ENCODE measurements at places on chromosomes 3 and 15. TPM values are rescaled to one million over a fixed set of nuclear protein-coding genes. Genes with fewer than 3 reads are reported as not detected.

Gene DUOXA2
- 0.33 TPM for total RNA-seq

Gene CTXN2
- total RNA-seq, result not detected

Gene BDH1
- total RNA-seq, result 16.4 TPM

Gene ZBTB20
- total RNA-seq, result 62.9 TPM

GRCh38 chr3:175932586-175932985 is 1073.5 kb downstream of the NAALADL2 start:
- H3K36me3 ChIP-seq, result no peaks in the 10 kb centered on the region
- no peak overlapping the region for H3K27ac ChIP-seq
- no peak for DNase-seq
- no peaks in the 10 kb centered on the region for H3K4me1 ChIP-seq

DNA sequence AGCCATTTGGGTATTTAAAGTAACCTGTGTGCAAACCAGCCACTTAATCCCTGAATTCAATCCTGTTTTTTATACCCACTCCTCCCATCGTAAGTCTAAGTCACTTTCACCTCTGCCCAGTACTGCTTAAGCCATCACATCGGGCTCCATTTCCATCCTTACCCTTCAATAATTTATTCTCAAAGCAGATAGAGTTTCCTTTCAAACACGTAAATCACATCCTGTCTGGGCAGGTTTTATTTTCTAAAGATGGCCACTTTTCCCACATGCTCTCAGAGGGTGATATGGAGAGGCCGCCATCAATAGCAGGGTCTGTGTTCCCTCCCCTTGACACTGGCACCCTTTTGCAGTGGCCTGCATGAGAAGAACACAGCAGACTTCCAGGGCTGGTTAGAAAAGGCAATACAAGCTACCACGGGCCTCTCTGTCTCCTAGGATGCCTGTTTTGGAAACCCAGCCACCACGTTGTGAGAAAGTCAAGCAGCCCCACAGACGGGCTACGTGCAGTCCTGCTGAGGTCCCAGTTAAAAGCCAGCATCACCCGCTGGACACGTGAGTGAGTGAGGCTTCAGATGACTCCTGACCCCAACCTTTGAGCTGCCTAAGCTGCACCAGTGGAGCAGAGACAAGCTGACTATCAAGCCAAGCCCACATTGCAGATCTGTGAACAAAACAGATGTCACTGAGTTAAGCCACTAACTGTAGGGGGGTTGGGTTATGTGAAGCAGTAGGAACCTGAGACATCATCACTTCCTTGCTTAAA is 241.8 kb upstream of the SLCO3A1 start:
- no peaks in the 10 kb centered on the region for H3K36me3 ChIP-seq
- H3K27ac ChIP-seq, result no peak overlapping the region
- DNase-seq, result no peak
- no peaks in the 10 kb centered on the region for H3K27me3 ChIP-seq
- H3K4me3 ChIP-seq, result no peak overlapping the region
- no peaks in the 10 kb centered on the region for H3K4me1 ChIP-seq

GRCh38 chr3:154970797-154971196 is 109.3 kb upstream of the MME start:
- no peaks in the 10 kb centered on the region for H3K36me3 ChIP-seq
- H3K4me3 ChIP-seq, result peak overlapping the region; percentile 41
- no peaks in the 10 kb centered on the region for H3K4me1 ChIP-seq
- H3K27me3 ChIP-seq, result no peaks in the 10 kb centered on the region

GRCh38 chr3:134824791-134825190 is 29.7 kb downstream of the EPHB1 start:
- DNase-seq, result no peak
- no peak overlapping the region for H3K4me3 ChIP-seq
- H3K27ac ChIP-seq, result no peak overlapping the region
- H3K27me3 ChIP-seq, result no peaks in the 10 kb centered on the region
- H3K4me1 ChIP-seq, result no peaks in the 10 kb centered on the region
- H3K36me3 ChIP-seq, result no peaks in the 10 kb centered on the region

DNA sequence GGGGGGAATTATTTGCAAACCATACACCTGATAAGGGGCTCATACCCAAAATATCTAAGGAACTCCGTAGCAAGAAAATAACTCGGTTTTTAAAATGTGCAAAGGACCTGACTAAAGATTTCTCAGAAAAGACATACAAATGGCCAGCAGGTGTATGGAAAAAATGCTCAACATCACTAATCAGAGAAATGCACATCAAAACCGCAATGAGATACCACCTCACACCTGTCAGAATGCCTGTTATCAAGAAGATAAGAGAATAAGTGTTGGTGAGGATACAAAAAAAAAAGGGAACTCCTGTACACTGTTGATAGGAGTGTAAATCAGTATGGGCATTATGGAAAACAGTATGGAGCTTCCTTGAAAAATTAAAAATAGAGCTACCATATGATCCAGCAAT is 89.4 kb downstream of the C3orf70 start:
- no peak overlapping the region for H3K27ac ChIP-seq
- no peaks in the 10 kb centered on the region for H3K27me3 ChIP-seq
- H3K4me1 ChIP-seq, result no peaks in the 10 kb centered on the region
- H3K4me3 ChIP-seq, result no peak overlapping the region

DNA sequence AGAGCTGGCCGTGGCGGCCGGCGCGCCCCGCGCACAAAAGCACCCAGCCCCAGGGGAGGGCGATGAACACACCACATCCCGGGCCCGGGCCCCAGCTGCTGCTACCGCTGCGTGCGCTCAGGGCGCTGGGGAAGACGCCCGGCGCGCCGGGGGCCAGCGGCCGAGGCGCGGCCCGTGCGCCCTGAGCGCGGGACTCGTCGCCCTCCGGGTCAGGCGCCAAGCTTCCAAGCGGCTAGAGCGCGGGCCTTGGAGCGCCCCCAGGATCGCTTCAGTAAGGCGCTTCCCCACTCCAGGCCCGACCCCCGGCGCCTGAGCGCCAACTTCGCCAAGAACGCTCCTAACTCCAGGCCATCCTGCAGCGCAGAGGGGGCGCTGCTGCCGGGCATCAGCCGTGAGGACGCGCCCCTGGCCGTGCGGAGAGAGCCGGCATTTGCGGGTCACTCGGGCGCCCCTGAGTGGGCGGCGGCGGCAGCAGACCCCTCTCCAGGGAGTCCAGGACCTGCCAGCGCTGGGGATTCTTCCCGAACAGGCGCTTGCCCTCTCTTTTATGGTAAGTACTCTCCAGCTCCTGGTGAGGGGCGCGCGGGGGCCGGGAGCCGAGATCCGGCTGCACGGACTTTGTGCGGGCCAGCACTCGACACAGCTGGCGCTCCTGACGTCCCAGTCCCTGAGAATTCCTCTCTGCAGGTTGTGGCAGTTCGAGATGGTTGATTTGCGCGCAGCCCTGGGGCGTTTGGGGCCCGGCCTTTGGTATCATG is 475 bp downstream of the SPSB4 start:
- H3K27ac ChIP-seq, result no peak overlapping the region
- no peaks in the 10 kb centered on the region for H3K27me3 ChIP-seq
- DNase-seq, result no peak
- H3K4me3 ChIP-seq, result peak overlapping the region; percentile 44
- no peaks in the 10 kb centered on the region for H3K4me1 ChIP-seq

DNA sequence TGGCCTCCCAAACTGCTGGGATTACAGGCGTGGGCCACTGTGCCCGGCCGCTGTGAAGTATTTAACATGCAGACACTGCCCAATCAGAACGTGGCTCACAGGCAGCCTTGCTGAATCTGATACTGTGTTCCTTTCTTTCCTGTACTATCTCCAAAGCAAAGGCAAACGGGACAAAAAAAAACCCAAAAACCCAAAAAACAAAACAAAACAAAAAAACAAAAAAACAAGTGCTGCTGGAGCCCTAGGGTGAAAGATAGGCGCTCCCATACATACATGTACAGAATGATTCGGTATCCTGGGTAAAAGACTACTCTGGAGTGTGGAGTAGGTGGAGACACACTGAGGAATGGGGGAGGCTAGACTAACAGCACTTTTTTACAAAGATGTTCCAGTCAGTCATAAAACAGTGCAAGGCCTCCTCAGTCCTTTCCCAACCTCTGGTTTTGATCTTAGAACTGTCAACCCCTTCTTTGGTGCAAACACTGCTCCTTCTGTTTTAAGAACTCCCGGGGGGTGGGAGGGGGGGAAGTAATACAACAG is 7.7 kb upstream of the MAP1A start:
- H3K4me1 ChIP-seq, result no peaks in the 10 kb centered on the region
- H3K27me3 ChIP-seq, result no peaks in the 10 kb centered on the region
- DNase-seq, result no peak
- H3K36me3 ChIP-seq, result no peaks in the 10 kb centered on the region
- H3K27ac ChIP-seq, result peak overlapping the region; percentile 85

GRCh38 chr3:162141272-162141791 is 644.7 kb downstream of the OTOL1 start:
- no peak overlapping the region for H3K4me3 ChIP-seq
- H3K36me3 ChIP-seq, result no peaks in the 10 kb centered on the region
- no peaks in the 10 kb centered on the region for H3K4me1 ChIP-seq
- H3K27ac ChIP-seq, result no peak overlapping the region
- no peaks in the 10 kb centered on the region for H3K27me3 ChIP-seq

DNA sequence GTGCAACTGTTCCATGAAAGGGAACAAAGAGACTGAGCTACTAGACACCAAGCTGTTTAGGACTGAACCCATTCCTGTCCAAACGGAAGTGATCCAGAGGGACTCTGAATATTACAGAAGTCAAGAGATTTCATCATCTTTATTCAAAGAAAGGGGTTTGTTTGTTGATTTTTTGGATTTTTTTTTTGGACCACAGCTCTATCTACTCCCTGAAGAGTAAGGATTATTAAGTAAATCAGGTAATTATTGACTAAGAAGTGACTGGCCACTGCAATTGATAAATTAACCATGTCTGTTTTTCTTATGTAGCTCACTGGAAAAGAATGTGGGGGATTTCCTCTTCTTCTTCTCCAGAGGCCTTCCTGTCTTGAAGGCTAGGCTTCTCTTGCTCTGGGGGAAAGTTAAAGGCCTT is 146.6 kb upstream of the TPM1 start:
- no peak overlapping the region for H3K4me3 ChIP-seq
- H3K36me3 ChIP-seq, result no peaks in the 10 kb centered on the region
- no peaks in the 10 kb centered on the region for H3K27me3 ChIP-seq
- no peak for DNase-seq

GRCh38 chr3:107958146-107958545 is 132.7 kb downstream of the CD47 start:
- peak overlapping the region; percentile 83 for H3K27ac ChIP-seq
- H3K36me3 ChIP-seq, result no peaks in the 10 kb centered on the region
- H3K4me1 ChIP-seq, result no peaks in the 10 kb centered on the region
- H3K4me3 ChIP-seq, result no peak overlapping the region
